ENCODE measurements at places on chromosomes 2 and 18.

DNA sequence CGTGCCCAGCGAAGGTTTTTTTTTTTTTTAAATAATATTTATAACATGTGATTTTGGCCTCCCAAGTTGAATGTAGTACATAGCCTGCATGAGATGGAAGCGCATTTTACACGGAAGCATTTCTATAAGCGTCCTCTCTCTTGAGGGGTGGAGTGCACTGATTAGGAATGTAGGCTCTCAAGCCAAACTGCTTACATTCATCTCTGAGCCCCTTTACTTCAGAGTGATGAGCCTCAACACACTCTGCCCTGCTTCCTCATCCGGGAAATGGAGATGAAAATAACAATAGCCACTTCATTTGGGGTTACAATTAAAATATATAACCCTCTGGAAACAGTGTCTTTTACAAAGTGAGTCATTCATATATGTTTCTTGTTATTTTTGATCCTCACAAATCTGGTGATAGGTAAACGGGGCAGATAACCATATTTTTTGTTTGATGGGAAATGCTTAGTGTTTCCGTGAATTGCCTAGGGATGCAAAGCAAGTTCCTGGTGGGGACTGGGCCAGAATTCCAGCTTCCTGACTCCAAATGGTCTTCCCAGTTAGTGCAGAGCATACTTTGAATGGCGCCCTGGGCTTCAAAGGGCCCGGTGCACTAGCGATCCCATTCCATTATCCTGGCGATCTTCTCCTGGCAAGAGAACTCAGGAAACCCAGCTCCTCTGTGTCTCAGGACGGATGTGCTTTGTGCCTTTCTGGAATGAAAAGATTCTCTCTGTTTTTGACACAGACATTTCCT lies 124.3 kb downstream of the PIEZO2 start:
- no peak for DNase-seq

- no peak for DNase-seq
Measured at GRCh38 chr2:46042207-46042637, 255.0 kb upstream of the EPAS1 start.

DNA sequence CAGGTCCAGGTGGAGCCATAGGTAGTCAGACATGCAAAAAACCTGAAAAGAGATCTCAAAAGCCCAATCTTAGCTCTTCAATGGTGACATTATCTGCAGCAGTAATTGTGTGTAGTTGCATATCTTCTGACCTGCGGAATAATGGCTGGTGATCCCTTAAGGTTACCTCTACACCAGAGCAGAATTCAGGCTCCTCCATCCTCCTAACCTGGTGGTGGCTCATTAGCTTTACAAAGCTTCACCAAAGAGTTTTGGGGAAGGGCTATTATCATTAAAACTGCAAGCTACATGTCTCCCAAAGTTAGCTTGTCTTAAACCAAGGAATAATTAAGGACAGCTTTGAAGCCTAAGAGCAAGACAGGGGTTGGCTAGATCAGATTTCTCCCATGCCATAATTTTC lies 42.6 kb upstream of the CHST9 start:
- DNase-seq: no peak

DNA sequence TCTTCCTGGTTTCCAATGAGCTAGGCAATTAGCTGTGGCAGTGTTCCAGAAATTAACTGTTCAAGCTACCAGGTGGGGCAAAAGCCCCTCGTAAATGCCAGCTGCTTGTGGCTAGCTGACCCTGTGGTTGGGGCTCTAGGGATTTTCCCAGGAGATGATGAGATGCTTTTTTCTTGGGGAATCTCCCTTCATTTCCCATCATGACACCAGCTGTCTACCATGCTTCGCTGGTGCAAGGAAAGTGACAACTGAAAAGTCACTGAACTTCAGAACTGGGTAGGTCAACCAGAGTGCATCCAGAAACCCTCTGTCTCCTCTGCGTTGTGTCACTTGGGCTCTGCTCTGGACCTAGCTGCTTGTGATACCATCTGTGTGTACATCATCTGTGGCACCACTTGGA lies 386.5 kb upstream of the DCC start:
- no peak for DNase-seq

GRCh38 chr18:78678318-78678695 lies 301.3 kb upstream of the SALL3 start:
- no peak for DNase-seq
